ENCODE measurements at places on chromosomes 1 and 21.

DNA sequence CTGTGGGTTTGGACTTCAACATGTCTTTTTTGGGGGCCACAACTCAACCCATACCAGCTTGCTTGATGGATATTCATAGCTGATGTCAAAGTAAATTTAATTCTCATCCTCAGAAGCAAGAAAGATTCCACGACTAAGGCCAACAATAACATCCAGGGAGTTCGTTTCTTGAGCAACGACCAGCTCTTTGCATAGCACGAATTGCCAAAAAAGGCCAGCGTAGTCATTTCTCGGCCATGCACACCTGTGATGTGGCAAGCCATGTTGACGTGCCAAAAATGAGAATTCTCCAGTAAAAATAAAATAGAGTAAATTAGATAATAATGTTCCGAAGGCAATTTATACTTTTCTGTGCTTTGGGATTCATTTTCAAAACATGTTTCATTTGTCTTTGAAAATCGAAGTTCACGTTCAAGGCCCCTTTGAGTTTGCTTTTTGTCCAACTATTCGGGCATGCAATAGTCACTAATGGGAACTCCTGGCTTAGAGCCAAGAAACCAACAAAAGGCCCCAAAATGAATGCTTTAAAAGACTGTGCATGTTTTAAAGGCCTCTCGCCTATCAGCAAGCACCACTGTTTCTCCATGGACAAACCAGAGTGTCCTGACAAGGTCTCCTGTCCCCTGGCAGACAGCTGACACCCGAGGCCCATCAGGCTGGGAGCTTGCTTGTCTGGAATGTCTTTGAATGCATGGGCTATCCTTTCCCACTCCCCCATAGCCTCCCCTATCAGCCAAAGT, 14.4 kb upstream of the IGSF5 start:
- no peak for DNase-seq

GRCh38 chr21:15080526-15080925, 15.7 kb upstream of the NRIP1 start:
- no peak for DNase-seq

GRCh38 chr1:226723657-226724532, 15.2 kb downstream of the ITPKB start:
- no peak for DNase-seq

- no peak for DNase-seq
Observed at GRCh38 chr21:29423099-29423870, 124.6 kb downstream of the BACH1 start.

DNA sequence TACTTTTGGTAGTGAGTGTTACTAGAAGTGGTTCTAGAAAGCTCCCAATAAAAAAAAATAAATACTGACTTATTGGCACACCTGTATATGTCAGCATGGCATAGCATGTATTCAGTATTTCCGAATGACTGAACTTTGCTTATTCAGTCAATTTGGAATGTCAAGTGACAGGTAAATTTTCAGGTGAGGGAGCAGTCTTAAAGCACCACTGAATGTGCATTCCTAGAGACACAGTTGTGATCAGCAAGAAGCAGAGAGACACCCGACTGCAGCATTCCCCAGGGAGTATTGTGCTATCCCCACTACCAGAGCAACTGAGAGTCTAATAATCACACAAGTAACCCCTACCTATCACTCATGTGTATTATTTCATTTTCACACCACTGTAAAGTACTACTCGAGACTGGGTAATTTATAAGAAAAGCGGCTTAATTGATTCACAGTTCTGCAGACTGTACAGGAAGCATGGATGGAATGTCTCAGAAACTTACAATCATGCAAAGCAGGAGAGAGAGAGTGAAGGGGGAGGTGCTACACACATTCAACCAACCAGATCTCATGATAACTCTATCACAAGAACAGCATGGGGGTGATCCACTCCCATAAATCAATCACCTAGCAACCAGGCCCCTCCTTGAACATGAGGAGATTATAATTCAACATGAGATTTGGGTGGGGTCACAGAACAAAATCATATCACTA, 201.5 kb downstream of the TBX15 start:
- DNase-seq, result no peak

- DNase-seq, result no peak
Observed at GRCh38 chr1:236854605-236854983, 59.5 kb downstream of the MTR start.

DNA sequence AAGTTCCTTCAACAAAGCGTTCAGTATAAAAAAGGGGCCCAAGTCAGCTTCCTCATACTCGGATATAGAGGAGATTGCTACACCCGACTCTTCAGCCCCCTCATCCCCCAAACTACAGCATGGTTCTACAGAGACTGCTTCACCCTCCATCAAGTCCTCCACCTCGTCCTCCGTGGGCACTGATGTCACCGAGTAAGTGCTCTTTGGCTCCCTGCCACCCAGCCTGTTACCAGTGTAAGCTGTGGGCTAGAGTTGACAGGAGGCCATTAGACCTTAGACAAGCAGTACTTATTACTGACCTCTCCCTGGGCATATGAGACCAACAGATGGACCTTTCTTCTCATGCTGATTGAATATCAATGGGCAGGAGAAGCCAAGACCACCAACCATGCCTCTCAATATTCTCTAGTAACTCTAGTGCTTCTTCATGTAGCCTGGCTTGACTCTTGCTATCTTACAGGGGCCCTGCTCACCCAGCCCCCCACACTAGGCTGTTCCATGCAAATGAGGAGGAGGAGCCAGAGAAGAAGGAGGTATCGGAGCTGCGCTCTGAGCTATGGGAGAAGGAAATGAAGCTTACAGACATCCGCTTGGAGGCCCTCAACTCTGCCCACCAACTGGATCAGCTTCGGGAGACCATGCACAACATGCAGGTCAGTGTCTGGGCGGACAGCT, 20.9 kb upstream of the IPO9 start:
- DNase-seq, result no peak

- no peak for DNase-seq
Observed at GRCh38 chr1:214546084-214546483, 5.3 kb downstream of the PTPN14 start.
